NCI-H2081 treated with DMSO at 0.1 percent for 48 hours (cell line): ENCODE measurements at places on chromosomes 12 and 14.

GRCh38 chr12:52014567-52015530 is 8.1 kb downstream of the TAMALIN start:
- no peak for DNase-seq

DNA sequence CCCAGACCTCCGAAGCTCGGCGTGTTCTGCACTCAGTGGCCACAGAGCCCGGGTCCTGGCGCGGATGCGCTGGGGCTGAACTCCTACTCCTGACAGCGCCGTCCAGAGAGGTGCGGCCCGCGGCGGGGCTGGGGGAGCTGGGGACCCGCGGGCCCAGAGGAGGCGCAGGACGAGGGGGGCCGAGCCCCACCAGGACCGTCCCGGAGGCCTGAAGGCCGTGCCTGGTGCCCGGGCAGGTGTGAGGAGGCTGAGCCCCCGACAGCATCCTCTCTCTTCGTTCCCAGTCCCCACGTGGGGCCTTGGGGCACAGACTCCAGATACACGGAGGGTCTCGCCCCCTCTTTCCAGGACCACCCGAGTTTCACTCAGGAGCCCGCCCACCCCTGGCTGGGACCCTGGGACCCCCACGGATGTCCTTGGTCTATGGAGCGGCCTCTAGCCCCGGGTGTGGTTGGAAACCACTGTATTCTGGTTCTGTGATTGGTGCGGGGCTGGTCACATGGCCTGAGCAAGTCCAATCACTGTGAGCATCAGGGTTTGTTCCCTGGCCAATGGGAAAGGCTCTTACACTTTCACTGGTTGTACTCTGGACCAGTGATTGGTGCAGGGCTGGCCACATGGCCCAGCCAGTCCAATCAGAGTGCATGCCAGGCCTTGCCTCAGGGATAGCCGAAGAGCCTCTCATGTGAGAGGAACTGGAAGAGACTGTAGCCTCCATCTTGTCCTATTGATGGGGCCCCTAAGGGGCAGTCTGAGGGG is 217.6 kb upstream of the SFSWAP start:
- no peak for DNase-seq

GRCh38 chr14:58707949-58708348 is 70.2 kb downstream of the DACT1 start:
- no peak for DNase-seq

GRCh38 chr14:29410581-29410980 is 517.1 kb downstream of the PRKD1 start:
- no peak for DNase-seq

DNA sequence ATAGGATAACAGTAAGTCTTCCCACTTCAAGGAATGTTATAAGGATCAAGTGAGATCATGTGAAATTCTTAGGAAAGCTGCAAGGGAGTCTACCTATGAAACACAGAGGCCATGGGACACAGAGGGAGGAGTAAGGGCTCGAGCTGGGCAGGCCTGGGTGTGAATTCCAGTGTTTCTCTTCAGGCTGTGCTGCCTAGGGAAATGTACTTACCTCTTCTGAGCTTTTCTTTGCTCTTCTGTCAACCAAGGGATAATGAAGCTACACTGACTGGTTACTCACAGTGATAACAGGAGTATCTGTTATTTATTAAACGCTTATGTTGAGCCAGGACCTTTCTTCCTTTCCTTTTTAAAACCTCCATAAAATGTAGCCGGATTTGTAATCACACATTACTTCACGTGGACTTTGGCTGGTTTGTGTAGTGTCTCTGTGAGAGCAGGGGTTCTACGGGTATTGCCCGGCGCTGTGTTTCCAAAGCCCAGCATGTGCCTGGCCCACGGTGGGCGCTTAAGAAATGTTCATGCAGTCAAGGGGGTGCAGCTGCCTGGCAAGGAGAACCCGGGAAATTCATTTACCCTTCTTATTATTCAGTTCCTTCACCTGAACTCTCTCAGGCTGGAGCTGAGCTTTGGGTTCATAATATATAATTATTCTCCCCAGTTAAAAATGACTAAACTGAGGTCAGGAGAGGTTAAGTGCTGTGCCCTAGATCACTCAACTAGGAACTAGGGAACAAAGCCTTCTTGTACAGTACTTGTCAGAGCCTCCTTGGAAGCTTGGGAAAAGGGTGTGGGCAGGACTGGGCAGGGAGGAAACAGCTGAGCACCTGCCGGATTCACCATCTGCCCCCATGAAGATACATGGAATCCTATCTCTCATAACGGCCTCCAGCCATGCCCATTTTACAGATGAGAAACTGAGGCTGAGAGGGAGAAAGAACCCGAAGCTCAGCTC is 214.2 kb downstream of the CACNA1C start:
- DNase-seq = no peak

- DNase-seq = no peak
Measured at GRCh38 chr12:13004986-13005385, 4.9 kb upstream of the HEBP1 start.
